ENCODE measurements at places on chromosomes 16 and 17.

GRCh38 chr16:89525146-89525913 lies 17.1 kb downstream of the SPG7 start:
- DNase-seq, result no peak

DNA sequence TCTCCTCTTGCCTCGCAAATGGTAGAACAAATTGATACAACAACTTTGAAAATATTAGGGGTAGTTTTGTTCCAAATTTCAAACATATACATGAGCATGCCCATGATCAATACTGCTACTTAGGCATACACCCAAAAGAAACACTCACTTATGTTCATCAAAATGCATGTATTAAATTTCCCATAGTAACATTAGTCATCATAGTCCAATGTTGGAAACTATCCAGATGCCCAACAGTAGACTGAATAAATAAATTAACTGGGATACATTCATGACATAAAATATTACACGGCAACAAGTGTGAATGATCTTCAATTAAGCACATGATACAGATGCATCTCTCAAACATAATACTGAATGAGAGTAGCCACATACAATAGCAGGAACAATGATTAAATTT lies 391.6 kb downstream of the CDH11 start:
- no peak for DNase-seq

DNA sequence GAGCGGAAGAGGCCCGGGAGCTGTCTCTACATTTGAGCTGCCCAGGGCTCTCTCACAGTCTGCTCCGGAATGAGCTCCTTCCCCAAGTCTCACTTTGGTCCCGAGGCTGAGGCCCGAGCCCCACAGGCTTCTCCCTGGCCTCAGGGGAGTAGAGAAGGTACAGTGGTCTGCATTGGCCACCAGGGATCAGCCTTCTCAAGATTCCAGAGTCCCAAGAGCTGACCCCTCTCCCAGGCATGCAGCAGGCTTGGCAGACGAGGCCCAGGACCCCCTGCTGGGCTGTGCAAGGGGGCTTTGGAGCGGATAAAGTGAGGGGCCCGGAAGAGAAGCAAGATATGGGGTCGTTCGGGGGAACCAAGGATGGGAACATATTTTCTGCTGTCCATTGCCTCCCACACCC lies 3.1 kb downstream of the PRSS27 start:
- DNase-seq, result no peak

DNA sequence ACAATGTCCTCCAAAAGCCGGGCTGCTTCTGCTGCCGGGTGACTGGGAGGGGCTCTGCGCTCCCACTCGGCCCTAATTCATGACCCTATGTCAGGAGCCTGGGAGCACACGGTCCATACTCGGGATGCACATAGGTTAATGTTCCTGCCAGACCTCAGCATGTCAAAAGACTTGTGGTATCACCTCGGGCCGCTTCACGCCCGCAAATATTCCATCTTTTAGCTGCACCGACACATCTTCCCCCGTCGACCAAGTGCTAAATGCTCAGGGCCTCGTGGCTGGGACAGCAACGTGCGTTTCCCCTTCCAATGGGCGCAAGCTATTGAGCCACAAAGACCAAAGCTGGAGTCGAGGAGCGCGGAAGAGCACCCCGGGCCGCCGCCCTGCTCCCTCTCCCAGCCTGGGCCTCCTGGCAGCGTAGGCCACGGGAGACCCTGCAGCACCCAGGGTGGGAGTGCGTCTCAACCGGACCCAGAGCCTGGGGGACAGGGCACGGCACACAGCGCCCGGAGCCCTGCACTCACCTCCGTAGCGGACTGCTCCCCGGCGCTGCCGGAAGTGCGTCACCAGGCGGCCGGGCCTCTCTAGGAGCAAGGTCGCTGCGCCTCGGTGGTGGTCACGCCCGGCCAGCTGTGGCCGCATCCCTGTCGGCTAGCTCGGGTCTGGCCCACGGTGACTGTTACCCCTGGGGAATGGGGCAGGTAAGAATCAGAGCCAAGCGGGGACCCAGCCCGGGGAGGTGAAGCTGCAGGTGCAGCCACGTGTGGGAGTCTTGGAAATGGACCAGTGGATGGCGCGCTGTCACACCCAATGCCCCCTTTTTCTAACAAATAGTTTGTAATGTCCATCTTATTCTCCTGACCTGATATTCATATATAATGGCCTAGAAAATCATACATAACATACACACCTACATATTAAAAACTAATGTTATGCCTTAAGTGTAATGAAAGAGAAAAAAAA lies at the start of gene ZNF23:
TSS of gene ZNF23 (minus strand) at position 562 of the 963 bp plus-strand sequence. CDS start 5,451 bp downstream, outside the sequence.
- peak; percentile 82 for DNase-seq

DNA sequence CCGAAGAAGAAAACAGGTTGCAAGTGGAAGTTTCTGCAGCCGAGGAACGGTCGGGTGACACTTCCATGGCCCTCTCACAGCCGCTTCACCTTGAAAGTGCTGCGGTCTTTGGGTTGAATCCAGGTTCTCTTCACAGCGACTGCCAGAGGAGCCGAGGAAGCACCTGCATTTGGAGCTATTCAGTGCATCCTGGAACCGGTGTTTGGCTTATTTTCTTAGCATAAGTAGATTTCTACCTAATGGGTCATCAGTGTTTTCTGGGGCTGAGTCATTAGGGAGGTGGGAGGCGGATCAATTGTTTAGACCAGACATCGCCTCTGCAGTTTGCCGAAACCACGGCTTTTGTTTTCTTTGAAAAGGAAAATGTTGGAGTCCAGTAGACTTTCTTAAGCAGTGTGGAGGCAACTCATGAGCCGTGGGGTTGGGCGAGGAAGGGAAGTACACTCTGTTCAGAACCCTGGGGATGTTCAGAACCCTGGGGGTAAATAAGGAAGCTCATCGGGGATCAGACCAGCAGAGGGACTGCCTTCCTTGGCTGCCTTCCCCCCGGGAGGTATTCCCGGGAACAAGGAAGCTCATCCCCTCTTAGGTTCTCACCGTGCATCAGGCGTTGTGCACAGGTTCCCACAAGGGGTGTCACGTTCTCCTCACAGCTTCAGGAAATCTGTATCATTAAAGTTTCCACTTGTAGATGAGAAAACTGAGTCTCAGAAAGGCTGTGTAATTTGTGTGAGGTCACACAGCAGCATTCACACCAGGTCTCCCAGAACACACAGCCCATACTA lies 361.5 kb downstream of the SNX29 start:
- no peak for DNase-seq

- DNase-seq, result no peak
Observed at GRCh38 chr16:2586241-2586640, 48.4 kb downstream of the PDPK1 start.

DNA sequence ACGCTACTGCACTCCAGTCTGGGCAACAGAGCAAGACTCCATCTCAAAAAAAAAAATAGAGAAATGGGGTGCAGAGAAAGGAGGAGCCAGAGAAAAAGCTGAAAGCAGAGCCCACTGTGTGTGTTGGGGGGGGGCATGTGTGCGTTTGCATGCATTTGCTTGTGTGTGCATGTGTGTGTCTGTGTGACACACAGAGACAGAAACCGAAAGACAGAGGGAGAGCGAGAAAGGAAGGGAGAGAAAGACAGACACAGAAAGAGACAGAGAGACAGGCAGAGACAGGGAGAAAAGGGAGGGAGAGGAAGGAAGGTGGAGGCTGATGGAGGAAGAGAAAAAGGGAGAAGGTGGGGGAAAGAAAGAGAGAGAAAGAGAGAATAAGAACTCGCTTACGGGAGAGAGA lies 9.8 kb upstream of the CIITA start:
- no peak for DNase-seq

- no peak for DNase-seq
Observed at GRCh38 chr17:60904582-60904981, 226.9 kb downstream of the BCAS3 start.

Measured in fibroblast of villous mesenchyme (primary cell).